Activated CD4-positive, alpha-beta memory T cell treated with anti-CD3 and anti-CD28 coated beads for 36 hours (primary cell): ENCODE measurements at places on chromosomes 13 and 19. TPM values are rescaled to one million over a fixed set of nuclear protein-coding genes. Genes with fewer than 3 reads are reported as not detected.

The ANGPTL8 gene
- total RNA-seq, result not detected

The CD22 gene
- total RNA-seq, result 0.75 TPM

The FSD1 gene
- 7.8 TPM for total RNA-seq

The PVR gene
- 7.4 TPM for total RNA-seq

The FXYD7 gene
- 0.93 TPM for total RNA-seq

DNA sequence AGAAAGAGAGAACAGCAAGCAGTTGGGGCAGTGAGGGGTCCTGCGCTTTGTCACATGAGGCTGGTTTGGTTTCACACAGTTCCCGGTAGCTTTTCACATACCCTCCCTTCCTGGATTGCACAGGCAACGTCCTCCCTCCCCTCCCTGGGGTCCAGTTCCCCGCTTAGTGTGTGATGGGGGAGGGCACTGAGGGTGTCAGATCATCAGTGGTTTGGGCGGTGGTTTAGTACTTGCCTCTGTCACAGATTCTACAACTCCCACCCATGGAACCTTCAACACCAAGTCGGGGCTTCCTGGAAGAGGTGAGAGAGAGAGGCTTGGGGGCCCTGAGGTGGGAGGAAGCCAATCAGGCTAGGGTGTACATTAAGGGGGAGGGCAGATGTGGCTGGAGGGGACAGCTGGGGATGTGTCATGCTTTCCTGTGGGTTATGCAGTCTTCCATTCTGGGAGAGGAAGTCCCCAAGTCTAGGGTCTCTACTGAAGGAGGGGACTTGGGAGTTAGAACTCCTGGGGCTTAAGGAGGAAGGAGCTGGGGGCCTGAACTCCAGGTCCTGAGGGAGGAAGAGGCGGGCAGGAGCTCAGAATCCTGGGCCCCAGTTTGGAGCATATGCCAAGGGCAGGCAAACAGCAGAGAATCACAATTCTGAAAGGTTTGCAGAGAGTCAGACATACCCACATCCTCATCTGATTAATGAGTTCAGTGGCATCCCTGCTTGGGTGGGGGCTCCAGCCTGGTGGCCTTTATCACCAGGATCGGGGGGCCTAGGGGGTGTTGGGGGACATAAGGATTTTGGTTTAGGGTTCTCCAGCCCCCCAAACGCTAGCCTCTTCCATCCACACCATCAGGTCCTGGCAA, at the start of gene NKG7:
Gene NKG7, minus strand, starts transcription at position 6 of the 856 bp plus-strand sequence. CDS start 119 bp downstream, outside the sequence.
- DNase-seq, result peak; percentile 92
